ENCODE measurements at places on chromosomes 2 and 18.

DNA sequence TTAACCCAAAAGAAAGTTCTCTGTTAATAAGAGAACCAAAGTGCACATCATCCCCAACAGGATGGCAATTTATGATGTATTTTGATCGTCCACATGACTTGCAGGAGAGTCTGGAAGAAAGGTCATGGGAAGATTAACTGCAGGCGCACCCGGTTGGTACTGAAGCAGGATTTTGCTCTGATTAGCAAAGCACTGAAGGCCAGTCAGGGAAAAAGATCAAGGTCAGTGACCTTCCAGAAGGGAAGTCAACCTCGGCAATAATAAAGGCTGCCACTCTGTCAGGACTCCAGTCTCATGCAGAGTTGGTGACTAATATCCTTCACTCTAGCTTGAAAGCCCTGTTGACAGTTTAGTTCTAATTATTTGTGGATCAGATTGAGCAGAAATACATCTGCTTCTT, 432.7 kb upstream of the RAB12 start:
- no peak for DNase-seq

DNA sequence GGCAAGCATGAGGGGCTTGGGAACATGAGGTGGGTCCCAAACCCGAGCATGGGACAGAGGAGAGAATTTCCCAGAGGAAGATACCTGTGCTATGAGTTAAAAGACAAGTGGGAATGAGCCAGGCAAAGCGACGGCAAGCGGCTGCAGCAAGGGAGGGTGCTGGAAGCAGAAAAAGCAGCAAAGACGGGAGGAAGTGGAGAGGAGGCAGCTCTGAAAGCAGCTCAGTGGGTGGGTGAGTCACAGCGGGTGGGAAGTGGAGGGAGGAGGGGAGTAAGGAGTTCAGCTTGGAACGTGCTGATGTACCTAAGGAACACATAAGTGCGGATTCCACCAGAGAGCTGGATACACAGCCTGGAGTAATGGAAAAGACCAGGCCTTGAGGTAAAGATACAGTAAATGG, 41.4 kb downstream of the THUMPD2 start:
- DNase-seq = no peak

DNA sequence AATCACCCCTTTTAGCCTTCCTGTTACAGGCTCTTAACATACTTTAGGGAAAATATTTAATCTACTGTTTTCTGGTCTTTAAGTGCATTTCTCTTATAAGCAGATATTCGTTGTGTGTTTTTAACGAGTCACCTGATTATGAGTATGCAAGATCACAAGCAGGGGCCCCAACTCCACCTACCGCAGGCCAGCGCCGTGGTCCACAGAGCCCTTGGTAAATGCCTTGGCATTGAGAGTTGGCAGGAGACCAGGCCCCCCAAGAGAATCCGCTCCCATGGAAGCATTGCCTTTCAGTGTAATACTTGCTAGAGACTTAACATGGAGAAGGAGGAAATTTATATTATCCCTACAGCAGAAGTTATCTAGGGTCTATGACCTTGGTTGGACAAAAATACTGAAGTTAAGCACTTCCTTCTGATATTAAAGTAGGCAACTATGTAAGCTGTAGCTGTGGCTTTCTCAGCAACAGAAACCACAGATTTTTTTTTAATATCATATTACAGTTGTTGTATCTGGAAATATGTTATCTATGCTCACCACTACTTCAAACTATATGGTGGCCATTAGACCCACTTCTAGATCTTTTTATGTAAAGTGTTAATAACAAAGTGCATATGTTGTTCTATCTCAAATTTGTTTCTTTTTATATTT, 241.8 kb upstream of the MGAT5 start:
- DNase-seq = no peak

GRCh38 chr2:49154140-49154539, at the start of gene FSHR:
Gene FSHR, minus strand, starts transcription at chr2:49154515. Its CDS starts 98 bp downstream, at chr2:49154417.
- no peak for DNase-seq

- no peak for DNase-seq
These were observed 195.3 kb downstream of the SETBP1 start for GRCh38 chr18:44876024-44876423.
